ENCODE measurements at places on chromosomes 2 and 18.

DNA sequence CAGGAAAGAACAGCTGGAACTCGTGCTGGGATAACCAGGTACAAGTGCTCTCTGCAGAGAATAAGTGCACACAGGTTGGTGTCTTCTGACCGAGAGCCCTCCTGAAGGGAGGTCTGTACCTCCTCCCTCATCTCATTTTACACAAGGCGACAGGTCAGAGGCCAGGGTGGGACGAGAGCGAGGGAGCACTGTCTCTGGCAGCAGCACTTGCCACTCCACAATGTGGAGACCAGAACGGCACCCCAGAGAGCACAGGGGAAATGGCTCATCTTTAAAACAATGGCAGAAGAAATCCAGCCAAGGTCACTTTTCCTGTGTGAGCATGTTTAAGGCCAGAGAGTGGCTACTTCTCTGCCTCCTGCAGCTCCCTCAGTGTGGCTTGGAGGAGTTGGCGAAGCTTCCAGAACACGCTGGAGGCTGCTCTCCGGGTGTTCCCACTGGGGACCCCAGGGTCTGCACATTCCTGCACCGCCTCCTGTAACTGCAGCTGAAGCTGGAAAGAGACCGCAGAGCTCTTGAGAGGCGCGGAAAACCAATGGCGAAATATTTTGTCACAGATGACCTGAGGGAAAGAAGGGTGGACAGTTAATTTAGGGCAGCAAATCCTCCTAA is 20.8 kb downstream of the DIPK1C start:
- no peak for DNase-seq

GRCh38 chr18:13380691-13381070 is 162.1 kb downstream of the LDLRAD4 start:
- DNase-seq, result no peak

DNA sequence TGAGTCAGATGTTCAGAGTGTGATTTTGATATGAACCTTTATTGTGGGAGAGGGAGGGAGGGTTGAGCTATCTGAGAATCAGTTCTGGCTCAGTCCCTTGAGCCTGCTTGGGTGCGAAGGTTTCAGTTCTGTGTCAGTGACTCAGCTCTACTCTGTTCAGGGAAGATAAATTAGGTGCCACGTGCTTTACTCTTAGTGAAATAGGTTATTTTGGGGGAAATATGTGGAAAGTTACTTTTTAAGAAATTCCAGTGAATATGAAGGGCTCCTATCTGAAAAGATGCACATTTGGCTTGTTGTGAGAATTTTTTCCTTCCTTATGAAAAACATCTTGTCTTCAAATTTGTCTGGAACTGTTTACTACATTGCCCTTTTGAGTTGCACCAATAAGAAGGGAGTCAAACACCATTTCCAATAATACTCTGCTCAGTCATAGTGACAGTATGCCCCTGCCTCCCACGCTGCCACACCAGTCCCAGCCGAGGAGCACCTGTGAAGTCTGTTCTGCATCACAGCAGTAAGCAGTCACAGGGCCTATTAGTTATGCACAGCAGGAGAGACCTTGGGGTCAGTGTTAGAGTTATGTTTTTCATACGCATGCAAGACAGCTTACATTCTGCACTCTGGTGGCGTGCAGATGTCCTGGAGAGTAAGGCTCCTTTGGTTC is 32.8 kb upstream of the DNAH7 start:
- no peak for DNase-seq

- no peak for DNase-seq
Measured at GRCh38 chr2:70116936-70117552, 29.8 kb downstream of the PCBP1 start.

DNA sequence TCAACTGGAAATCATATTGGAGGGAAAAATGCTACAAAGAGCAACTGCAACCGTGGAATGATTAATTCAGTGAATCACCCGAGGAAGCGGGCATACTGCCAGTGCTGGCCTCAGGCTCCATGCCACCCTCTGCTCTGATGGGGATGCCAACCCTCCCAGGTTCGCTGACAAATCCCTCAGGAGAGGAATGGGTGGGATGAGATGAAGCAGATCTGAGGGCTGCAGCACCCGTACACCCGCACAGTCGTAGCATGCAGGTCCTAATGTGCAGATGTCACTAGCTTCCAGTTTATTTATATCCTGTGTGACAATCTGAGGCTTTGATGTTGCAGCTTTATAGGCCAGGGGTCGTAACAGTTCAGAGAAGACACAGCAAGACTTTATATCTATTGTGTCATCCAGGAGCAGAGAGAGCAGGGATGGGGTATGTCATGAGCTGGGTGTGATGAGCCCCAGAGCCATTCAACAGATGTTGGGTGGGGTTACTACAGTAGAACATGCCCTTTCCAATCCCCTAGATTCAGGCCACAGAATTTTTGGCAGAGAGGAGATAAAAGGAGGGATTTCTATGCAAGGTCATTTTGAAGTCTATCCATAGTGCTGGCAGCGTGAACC is 44.6 kb downstream of the DPP4 start:
- DNase-seq, result no peak

DNA sequence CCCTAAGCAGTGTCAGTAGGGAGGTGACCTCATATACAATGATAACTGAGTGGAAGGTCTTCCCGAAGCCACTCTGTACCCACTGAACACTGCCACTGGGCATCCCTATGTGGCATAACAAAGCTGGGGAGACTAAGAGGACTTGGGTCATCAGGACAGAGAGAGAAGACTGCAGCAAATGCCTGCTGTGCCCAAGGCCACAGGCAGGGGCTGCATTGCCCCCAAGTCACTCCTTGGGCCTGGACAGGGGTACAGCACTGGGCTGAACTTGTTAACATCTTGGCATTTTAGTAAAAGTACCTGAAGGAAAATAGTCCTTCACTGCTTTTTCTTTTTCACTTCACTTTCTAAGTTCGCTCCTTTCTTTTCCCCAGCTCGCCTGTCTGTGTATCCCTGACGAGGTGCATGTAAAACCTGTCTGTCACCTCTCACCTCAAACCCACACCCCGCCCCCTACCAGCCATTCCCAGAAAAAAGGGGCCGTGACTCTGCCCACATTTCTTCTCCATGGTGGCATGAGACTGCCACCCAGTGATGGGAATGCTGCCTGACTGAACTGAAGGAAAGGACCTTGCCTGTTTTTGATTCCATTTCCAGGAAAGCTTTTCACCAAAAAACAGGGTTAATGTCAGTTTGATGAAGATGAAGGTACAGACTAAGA is 62.9 kb downstream of the MTHFD2 start:
- no peak for DNase-seq

DNA sequence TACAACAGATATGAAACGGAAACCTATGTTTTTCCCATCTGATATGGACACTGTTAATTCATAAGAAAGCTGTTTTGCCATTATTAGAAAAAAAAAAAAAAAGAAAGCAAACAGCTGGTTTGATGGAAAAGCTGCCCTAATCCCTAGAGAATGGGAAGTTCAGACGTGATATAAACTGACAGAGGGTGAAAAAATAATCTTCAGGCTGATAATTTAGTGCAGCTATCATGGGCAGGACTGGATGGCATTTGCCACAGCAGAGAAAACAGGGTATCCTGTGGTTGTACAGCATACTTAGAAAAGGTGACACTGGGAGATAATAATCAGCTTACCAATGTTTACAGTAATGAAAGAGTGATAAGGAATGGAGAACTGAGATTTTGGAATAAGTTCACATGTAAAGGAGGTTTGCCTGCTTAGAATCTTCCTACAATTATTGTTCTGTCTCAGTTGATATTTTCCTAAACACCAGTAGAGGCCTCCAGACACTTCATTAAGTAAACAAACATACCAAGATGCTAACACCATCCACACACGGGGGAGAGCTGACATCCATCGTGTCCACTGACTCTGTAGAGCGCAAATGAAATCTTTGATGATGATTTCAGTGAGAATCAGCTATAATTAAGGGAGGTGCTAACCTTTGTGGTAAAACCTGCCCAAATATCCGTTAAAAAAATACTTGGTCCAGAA is 211.6 kb upstream of the MMADHC start:
- no peak for DNase-seq

GRCh38 chr2:197209246-197209645 is 101.3 kb downstream of the ANKRD44 start:
- DNase-seq, result no peak

- DNase-seq, result no peak
Measured at GRCh38 chr2:60554074-60554645, 706 bp upstream of the BCL11A start.

DNA sequence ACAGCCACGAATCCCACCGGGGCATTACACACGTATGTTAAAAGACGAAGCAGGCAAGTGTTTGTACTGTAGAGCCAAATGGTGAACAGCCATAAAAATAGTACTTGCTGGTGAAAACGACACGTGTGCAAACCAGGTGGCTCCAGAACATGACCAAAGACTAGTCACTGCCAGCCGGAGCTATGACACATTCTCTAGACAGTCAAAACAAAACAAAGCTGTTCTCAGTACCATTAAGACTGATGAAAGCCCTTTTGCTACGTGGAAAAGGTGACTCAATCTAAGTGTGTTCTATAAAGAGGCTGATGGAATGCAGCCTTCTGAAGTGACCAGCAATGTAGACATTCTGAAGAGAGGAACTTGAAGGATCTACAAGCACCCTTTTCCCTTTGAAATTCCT is 367.7 kb upstream of the NETO1 start:
- no peak for DNase-seq
